Stimulated activated CD8-positive, alpha-beta memory T cell treated with anti-CD3 and anti-CD28 coated beads, Interleukin-7, amount 100 ng/mL, for 1 hour (primary cell): ENCODE measurements at places on chromosomes 13 and 19.

GRCh38 chr13:88248393-88248792 lies 577.2 kb downstream of the SLITRK5 start:
- DNase-seq, result no peak

DNA sequence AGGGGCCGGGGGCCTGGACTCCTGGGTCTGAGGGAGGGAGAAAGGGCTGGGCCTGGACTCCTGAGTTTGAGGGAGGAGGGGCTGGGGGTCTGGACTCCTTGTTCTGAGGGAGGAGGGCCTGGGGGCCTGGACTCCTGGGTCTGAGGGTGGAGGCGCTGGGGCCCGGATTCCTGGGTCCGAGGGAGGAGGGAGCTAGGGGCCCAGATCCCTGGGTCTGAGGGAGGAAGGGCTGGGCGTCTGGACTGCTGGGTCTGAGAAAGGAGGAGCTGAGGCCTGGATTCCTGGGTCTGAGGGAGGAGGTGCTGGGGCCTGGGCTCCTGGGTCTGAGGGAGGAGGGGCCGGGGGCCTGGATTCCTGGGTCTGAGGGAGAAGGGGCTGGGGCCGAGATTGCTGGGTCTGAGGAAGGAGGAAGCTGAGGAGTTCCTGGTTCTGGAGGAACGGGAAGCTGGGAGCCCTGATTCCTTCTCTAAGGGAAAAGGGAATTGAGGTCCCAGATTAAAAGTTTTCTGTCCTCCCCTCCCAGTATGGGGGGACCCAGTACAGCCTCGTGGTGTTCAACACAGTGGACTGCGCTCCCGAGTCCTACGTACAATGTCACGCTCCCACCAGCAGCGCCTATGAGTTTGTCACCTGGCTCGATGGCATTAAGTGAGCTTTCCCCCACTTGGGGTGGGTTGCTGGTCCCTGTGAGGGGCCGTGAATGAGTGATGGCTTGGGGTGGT lies 721 bp downstream of the MED25 start:
- no peak for DNase-seq

GRCh38 chr19:39199025-39199424 lies 2.3 kb downstream of the NCCRP1 start:
- no peak for DNase-seq

DNA sequence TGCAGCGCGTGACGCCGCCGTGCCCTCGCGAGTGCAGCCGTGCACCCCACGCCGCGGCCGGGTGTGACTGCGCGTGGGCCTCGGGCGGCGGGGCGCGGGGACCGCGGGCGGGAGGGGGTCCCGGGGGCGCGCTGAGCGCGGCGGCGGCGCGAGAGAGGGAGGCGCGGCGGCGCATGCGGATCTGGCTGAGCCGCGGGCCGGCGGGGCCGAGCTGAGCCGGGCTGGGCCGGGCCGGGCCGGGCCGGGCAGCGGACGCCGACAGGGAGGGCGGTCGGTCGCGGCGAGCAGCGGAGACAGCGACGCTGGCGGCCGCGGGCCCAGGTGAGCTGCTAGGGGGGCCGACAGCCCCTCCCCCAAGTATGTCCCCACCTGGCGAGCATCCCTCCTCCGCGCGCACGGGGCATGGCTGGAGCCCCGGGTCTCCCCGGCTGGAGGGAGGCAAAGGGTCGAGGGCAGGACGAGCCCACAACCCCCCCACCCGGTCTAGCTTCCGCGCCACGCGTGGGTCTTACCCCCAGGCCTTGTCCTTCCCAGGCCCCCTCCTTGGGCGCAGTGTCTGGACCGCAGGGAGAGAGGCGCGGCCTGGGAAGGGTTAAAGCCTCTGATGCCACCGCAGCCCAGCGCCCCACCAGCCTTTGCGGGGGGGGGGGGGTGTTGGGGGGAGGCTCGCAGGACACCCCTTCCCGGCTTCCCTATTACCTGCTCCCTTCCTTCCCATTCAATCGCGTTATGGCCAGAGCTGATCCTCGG lies at the start of gene SPTBN4:
TSS of gene SPTBN4 (plus strand) at position 17 of the 750 bp plus-strand sequence. CDS start 5,621 bp downstream, outside the sequence.
- no peak for DNase-seq

DNA sequence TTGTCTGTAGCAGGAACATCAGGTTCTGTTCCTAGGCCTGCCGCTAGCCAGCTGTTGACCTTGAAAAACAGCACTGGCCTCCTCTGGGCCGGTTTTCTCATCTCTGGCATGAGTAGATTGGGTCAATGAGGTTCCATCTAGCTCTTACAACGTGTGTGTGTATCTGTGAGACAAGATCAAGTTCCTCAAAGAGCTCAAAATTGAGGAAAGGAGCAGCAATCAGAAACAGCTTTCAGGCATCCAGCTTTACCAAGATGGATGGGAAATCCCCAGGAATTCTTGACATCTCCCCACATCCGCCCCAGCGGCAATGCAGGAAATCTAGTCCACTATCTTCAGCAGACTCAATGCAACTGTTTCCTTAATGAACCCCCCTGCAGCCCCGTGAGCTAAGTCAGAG lies 4.9 kb downstream of the FLT1 start:
- DNase-seq, result no peak

GRCh38 chr13:91240341-91240740 lies 107.1 kb upstream of the MIR17HG start:
- no peak for DNase-seq

DNA sequence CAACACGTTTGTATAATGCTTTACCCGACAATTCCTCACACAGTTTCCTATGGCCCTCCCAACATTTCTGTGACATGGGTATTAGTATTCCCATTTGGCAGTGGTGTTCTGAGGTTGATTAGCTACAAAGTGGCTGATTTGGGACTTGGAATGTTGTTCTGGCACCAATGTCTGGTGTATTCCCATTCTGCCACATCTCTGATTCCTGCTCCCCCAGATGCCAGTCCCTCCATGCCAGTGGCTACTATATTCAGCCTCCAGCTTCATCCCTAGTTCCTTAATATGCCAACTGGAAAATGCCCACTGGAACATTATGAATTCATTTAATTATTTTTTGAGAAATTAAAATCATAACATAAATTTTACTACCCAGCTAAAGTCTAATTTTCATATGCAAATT lies 60.6 kb upstream of the NBEA start:
- no peak for DNase-seq

GRCh38 chr13:52161181-52161646 lies 1.8 kb upstream of the NEK3 start:
- no peak for DNase-seq

- no peak for DNase-seq
Measured at GRCh38 chr19:10260141-10260584, 8.1 kb downstream of the MRPL4 start.

- no peak for DNase-seq
Measured at GRCh38 chr13:30142486-30143211, 164.7 kb downstream of the KATNAL1 start.

DNA sequence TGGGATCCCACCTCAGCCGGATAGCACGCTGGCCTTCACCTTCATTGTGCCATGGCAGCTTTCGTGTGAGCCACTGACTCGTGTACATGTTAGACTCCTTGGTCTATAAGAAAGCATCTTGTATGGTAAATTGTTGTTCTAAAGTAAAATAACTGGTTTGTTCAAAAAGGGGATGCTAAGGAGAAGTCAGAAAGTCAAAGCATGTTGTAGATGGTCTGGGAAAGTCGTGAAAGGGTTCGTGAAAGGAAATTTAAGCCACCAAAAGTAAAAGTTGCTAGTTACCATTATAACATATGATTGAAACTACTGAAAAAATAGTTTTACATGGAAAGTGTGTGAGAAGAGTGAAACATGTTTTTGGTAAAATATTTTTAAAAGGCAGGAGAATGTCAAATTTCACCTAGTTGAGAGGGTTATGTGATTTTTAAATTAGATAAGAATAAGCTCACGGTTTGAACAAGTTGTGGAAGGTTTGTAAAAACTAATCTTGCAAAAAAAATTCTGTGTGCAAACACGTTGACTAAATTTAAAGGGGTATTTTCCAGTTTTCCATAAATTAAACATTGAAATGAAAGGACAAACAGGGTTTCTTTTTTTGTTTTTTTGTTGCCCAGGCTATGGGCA lies 23.4 kb downstream of the DPRX start:
- no peak for DNase-seq

GRCh38 chr19:23460656-23461055 lies 65.4 kb upstream of the ZNF91 start:
- no peak for DNase-seq

DNA sequence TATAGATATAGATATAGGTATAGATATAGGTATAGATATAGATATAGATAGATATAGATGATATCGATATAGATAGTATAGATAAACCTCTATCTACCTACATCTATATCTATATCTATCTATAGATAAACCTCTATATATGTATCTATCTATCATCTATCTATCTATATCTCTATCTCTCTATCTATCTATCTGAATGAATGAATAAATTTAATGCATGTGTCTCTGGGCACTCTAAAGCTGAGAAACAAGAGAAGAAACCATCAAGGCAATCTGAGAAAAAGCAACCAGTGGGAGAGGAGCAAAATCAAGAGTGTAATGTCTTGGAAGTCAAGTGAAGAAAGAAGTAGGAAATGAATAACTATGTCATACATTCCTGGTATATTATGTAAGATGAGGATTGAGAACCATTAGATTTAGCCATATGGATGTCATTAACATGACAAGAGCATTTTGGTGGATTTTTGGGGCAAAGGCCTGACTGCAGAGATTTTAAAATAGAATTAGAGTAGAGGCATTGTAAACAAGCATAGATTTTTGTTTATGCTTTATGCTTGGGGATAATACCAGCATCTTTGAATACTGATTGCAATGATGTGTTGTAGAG lies 1262.7 kb upstream of the MIR17HG start:
- DNase-seq, result no peak

GRCh38 chr13:83878691-83879430 lies 3.4 kb downstream of the SLITRK1 start:
- DNase-seq, result no peak

GRCh38 chr19:29171525-29171924 lies 41.4 kb downstream of the UQCRFS1 start:
- no peak for DNase-seq

- no peak for DNase-seq
Measured at GRCh38 chr19:14649020-14649419, 25.6 kb downstream of the ADGRE3 start.

- DNase-seq, result no peak
Measured at GRCh38 chr19:57850553-57851017, 926 bp downstream of the ZNF587 start.

DNA sequence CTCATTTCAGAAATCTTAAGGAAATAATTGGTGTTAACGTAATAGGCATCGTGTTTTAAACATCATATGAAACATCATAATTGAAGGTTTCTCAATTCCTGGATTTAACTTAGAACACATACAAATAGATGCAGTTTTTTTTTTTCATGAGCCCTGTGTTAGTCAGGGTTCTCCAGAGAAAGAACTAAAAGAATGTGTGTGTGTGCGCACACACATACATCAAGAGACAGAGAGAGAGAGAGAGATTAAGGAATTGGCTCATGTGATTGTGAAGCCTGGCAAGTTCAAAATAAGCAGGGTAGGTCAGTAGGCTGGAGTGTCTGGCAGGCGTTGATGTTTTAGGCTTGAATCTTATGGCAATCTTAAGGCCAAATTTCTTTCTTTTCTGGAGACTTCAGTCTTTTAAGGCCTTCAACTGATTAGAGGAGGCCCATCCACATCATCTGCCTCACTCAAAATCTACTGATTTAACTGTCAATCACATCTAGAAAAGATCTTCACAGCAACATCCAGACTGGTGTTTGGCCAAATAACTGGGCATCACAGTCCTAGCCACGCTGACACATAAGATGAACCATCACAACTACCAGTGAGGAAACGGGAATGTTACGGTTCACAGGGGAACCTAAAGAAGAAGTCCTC lies 25.2 kb downstream of the SPATA13 start:
- no peak for DNase-seq

GRCh38 chr13:82688400-82688994 lies 1193.8 kb downstream of the SLITRK1 start:
- DNase-seq, result no peak

GRCh38 chr19:16698914-16699313 lies 20.7 kb upstream of the NWD1 start:
- no peak for DNase-seq

- no peak for DNase-seq
Measured at GRCh38 chr13:108924541-108924940, 295.1 kb downstream of the MYO16 start.

- no peak for DNase-seq
Measured at GRCh38 chr19:49441210-49441959, at the start of gene SLC17A7. Gene SLC17A7 (minus strand): TSS chr19:49441527. CDS start chr19:49441379, 148 bp downstream.

GRCh38 chr19:1524972-1525325 lies 1.1 kb downstream of the PLK5 start:
- no peak for DNase-seq

GRCh38 chr19:42424345-42424707 lies 2.9 kb downstream of the LIPE start:
- no peak for DNase-seq

DNA sequence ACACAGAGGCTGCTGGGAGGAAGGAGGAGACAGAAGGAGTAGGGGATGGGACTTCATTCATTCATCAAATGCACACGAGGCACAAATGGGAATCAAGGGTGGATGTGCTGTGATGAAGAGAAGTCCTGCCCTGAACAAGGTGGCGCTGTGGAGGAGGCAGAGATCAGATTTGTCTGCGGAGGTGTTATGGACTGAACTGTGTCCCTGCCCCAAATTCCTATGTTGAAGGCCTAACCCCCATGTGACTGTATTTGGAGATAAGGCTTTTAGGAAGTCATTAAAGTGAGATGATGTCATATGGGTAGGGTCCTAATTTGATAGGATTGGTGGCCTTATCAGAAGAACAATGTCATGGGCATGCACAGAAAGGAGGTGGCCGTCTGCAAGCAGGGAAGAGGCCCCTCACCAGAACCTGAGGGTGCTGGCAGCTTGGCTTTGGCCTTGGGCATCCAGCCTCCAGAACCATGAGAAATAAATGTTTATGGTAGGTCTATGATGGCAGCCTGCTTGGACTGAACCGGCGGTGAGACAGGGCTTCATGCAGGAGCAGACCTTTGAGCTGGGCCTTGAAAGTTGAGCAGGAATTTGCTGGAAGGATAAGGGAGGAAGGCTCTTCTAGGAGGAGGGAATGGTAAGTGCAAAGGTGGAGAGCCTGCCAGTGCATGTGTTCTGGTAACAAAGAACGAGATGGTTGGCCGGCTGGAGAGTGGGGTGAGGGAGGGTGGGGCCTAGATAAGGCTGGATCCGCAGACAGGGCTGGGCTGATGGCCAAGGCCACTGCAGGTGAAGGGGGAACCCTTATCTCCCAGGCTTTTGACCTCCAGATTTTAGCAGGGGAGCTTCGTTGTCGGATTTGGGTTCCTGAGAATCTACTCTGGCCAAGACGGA lies 2.7 kb upstream of the CEBPA start:
- no peak for DNase-seq
